ENCODE measurements at places on chromosomes 7 and 10. TPM values are rescaled to one million over a fixed set of nuclear protein-coding genes. Genes with fewer than 3 reads are reported as not detected.
A peak's percentile ranks its signal among the peaks of the same experiment; 100 is the strongest.

DNA sequence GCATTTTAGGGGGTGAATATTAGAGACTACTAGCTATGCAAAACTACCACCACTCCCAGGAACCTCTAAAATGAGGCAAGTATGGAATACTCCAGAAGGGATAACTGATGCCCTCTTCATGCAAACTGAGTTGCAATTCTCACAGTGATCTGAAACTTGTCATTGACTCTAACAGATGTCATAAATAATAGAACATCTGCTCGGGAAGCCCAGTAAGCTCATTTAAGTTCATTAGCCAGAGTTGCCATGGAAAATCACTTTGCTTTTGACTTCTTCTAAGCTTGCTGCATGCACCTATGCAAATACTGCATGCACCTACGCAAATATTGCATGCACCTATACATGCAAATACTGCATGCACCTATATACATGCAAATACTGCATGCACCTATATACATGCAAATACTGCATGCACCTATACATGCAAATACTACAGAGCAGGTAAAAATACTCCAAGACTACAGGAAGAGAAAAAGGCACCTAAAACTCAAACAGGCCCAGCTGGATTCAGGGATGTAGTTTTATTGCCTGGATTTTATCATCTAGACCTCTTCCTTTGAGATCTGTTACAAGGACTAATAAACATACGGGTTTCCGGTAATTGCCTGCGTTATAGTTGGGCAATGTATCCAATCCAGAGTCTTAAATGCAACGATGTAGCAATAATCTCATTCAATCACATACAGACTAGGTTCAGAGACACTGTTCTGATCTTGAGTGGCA lies 1061.1 kb upstream of the AUTS2 start:
- no peak for DNase-seq

Gene PLXNA4
- total RNA-seq: 2.7 TPM

GRCh38 chr7:39927018-39927417 lies 23.0 kb upstream of the CDK13 start:
- DNase-seq: no peak

GRCh38 chr7:131265227-131265626 lies 62.4 kb upstream of the MKLN1 start:
- DNase-seq: peak; percentile 8

Gene PNLIPRP1
- 0.75 TPM for total RNA-seq

Measured in mucosa of descending colon (tissue), 3 donors.